CD4-positive, alpha-beta T cell treated with Interleukin-4 for 4 hours (primary cell): ENCODE measurements at places on chromosomes 2 and 18.

- DNase-seq, result no peak
Observed at GRCh38 chr2:29047083-29047845, 27.1 kb downstream of the PCARE start.

- DNase-seq, result no peak
Observed at GRCh38 chr2:168566974-168567665, 111.0 kb downstream of the CERS6 start.

GRCh38 chr2:218883491-218884490 lies 3.1 kb downstream of the WNT10A start:
- peak; percentile 27 for DNase-seq

DNA sequence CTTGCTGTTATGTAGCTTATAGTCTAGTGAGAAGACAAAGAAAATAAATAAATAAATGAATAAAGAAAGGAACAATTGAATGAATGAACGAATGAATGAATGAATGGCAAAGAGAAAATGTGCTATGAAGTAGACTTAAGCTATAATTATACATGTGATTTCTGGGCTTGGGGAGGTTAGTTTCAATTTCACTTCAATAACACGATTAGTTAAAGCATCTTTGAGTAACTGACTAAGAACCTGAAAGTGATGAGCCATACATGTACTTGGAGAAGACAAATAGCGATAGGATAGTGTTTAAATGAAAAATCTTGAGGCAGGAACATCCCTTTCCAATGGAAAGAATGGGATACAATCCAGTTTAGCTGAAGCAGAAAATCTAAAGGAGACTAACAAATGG lies 593.1 kb upstream of the LRRTM4 start:
- no peak for DNase-seq

- DNase-seq, result no peak
Observed at GRCh38 chr18:33937270-33937816, 287.4 kb downstream of the NOL4 start.

DNA sequence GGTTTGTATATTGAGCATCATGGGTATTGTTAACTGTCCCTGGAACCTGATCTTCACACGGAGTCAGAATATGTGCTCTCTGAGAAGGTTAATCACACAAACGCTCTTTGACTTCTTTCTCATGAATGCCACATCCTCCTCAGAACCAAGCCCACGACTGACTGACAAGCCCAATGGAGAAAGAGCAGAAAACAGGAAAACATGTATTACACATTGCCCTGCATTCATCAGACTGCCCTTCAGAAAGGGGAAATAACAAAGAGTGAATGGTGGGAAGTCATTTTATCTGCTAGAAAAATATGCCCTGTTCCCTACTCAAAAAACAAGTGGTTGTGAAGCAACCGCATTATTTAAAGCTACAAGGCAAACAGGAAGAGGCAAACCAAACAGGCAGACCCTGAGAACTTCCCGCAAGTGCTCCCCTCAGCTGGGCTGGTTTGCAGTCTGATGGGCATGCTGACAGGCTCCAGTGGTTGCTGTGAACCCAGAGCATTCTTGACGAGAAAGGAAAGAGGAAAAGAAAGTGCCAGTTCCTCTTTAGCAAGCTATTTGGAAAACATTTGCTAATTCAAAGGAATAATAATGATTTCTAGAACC lies 172.9 kb upstream of the SETBP1 start:
- DNase-seq, result peak; percentile 37

- no peak for DNase-seq
Observed at GRCh38 chr2:223019390-223019930, 32.5 kb upstream of the KCNE4 start.

DNA sequence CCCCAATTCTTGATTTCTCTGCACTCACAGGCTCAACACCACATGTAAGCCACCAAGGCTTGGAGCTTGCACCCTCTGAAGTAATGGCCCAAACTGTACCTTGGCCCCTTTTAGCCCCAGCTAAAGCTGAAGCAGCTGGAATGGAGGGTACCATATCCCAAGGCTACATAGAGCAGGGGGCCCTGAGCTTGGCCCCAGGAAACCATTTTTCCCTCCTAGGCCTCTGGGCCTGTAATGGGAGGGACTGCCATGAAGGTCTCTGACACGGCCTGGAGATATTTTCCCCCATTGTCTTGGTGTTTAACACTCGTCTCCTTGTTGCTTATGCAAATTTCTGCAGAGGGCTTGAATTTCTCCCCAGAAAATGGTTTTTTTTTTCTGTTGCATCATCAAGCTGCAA lies 69.7 kb downstream of the SKA1 start:
- DNase-seq, result no peak

- no peak for DNase-seq
Observed at GRCh38 chr2:75047992-75048625, 89.7 kb downstream of the POLE4 start.

DNA sequence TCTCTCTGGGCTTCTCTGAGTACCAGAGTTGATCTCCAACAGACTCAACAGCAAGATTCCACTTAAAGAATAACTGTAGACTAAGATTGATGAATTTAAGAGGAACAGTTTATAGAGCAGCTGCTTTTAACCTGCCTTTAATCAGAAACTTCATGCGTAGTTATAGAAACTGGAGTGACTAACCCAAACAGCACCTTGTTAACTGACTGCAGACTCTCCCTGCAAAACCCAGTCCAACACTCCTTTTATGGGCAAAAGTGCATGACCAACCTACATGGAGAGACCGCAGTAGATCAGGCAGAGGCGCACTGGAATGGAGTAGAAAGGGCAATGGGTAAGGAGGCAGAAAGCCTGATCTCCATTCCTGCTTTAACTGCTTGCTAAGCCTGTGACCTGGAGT lies 110.6 kb downstream of the NRP2 start:
- DNase-seq, result no peak

- no peak for DNase-seq
Observed at GRCh38 chr2:52970642-52971041, 797.0 kb upstream of the CHAC2 start.
